RWPE2 (cell line): ENCODE measurements at places on chromosomes 16 and 17.

DNA sequence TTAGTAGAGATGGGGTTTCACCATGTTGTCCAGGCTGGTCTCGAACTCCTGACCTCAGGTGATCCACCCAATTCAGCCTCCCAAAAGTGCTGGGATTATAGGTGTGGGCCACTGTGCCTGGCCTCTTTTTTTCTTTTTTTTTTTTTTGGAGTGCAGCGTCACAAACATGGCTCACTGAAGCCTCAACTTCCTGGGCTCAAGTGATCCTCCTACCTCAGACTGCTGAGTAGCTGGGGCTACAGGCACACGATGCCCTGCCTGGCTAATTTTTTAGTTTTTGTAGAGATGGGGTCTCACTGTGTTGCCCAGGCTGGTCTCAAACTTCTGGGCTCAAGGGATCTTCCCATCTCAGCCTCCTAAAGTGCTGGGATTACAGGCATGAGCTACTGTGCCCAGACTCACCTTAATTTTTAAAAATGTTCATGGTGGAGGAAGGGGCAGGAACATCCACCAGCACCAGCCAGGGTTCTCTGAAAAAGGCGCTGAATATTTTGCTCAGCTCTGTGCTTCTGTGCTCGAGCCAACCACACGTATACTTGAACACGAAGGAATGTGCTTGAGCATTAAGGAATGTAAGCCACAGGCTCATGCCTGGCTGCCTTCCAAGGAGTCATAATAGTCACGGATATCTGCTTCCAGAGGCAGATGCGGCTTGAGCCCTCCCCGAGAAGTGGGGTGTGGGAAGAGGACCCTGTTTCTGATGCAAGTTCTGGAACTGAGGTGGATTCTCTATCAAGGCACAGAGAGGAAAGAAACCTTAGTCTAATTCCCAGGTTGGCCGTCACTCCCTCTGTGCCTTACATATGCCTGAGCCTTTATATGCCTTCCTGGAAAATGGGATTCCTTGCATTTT is 65.5 kb upstream of the CREBBP start:
- peak; percentile 75 for DNase-seq

DNA sequence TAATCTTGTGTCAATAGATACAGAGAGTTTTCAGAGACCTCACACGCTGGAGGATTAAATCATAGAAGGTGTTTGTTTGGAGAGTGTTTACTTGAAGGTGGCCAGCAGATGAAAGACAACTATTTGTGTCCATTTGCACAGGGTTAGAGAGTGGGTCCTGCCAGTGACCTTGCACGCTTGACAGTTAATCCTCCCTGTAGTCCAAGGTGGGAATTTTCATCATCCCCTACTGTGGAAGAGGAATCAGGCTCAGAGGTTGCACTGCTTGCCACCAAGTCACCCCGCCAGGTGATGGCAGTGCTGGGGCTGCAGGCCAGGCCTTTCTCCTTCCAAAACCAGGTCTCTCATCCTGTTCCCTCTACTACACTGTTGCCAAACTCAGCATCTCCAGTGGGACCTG is 12.3 kb downstream of the CDH1 start:
- DNase-seq = no peak

- DNase-seq = no peak
Measured at GRCh38 chr16:1075546-1075945, 3.0 kb downstream of the SSTR5 start.

GRCh38 chr17:57401556-57402488 is 145.5 kb downstream of the MSI2 start:
- DNase-seq = no peak

- DNase-seq = peak; percentile 75
Measured at GRCh38 chr17:6365200-6365943, 69.5 kb downstream of the AIPL1 start.

GRCh38 chr17:64024215-64024654 is 3.8 kb upstream of the ICAM2 start:
- no peak for DNase-seq

DNA sequence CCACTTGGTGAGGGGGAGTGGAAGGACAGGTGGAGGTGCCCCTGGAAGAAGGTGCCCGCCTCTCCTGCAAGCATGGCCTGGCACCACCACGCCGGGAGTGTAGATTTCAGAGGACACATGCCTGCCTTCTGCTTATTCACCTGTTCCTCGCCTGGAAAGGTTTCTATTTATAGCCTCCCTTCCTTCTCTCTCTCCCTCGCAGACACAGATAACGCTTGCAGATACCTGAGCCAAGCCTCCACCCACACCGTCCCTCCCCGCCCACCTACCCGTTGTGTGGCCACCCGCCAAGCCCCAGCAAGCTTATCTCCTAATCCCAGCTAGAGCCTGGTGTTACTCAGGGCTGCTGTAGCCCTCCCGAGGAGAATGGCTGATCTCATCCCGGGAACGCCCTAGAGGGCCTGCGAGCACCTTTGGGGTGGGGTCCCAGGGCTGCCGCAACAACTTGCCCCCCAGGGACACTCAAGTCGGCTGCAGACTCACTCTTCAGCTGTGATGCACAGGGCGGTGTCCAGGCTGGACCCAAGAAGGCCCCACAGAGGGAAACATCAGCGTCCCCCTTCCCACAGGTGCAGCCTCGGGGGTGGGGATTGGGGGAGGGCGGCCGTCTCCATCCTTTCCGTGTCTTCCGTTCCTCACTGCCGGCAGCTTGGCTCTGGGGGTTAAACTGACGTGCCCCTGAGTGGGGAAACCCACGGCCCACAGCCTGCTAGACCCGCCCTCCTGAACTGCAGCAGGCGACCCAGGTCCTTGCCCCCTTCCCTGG is 1.9 kb upstream of the SNAI3 start:
- DNase-seq = no peak

DNA sequence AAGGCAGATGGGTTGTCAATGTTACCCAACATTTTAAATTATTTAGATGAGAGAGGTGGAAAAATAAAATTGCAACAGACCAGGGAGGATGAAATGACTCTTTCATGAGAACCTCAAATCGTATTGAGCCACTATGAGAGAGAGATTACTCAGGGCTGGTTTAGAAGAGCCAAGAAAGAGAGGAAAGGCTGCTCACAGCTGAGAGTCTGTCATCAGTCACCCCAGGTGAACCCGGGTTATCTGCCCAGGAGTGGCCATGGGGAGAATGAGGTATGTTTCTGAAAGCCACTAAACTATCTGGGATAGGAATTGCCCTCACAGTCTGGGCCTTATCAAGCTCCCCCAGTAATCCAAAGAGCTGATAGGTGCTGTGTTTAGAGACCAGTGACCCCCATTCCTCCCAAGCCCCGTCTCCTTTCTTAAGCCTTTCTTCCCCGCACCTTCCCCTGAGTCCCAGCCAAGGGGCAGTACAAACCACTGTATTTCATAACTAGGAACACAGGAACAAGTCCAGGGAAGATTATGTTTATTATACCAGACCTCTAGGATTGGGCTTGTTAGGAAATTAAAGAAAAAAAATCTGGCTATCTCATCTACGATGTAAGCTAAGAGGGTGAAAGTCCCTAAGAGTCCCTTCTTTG is 158.9 kb upstream of the NOL11 start:
- no peak for DNase-seq

GRCh38 chr17:1037238-1037879 is 40.4 kb downstream of the TIMM22 start:
- DNase-seq = no peak

DNA sequence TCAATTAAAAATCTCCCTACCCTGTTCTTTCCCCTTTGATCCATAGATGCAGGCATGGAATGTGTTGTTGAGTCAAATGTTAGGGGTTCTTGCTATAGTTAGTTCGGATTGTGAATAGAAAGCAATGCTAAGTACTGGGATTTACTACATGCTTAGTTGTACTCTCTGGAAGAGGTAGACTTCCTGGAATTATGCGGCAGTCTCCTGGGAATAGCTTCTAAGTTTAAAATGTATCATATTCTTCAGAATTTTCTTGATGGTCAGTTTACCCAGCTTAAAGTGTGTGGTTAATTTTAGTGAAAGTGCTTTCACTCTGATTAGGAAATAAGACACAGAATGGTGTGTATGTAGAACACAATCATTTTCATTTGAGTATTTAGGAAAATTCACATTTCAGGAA is 3.5 kb downstream of the CLTC start:
- DNase-seq = no peak
